Adipocyte (in vitro differentiated cells): ENCODE measurements at places on chromosomes 1 and 21.

DNA sequence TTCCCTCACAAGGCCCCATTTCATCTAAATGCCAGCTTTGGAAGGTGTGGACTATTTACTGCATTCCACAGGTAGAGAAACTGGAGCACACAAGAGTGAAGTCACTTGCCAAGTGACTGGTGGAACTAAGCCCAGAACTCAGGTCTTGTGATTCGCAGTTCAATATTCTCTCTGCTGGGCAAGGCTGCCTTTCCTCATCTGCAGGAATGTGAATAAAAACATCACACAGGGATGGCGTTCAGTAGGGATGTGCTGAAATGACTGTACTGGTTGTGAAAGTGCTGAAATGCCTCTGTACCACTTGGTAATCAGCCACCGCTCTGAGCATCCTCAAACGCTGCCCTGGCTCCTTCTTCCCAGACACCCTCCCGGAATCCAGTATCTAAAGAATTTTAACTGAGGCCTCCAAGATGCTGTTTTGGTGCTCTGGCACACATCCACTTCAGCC, 145.6 kb downstream of the HIVEP3 start:
- peak; percentile 85 for DNase-seq

DNA sequence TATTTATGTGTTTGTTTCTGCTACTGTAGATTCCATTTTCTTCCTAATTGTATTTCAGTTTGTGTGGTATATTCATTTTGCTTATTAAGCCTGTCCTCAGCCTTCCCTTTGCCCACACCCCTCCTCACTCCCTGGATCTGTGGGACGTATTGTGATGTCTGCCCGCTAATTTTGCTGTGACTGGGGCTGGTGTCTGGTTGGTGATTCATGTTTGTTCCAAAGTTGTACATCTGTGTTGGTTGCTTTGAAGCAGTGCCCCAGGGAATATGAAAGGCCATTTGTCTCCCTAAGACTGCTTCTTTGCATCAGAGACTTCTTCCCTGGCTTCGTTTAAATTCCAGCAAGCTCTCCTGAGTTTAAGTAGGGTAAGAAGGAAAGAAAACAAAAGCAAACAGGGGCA, 289.5 kb upstream of the SGIP1 start:
- no peak for DNase-seq

GRCh38 chr1:226100436-226101391, 38.2 kb downstream of the H3-3A start:
- peak; percentile 40 for DNase-seq

DNA sequence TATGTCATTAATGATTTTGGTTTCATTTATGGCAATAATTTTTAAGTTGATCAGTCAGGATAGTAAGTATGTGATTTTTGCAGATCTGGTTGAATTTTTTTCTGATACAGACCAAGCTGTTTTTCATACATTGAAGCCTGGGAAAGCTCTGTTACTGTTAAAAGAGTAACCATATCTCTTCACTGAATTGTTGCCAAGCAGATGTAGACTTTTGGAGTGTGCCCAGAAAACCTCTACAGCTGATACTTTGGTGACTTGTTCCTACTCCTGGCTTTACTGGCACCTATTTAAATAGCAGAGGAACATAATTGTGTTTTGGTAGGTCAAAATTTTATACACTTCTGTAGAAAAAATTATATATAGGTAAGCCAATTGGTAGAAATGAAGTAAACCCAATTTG, 49.4 kb downstream of the NFIA start:
- DNase-seq: peak; percentile 65

DNA sequence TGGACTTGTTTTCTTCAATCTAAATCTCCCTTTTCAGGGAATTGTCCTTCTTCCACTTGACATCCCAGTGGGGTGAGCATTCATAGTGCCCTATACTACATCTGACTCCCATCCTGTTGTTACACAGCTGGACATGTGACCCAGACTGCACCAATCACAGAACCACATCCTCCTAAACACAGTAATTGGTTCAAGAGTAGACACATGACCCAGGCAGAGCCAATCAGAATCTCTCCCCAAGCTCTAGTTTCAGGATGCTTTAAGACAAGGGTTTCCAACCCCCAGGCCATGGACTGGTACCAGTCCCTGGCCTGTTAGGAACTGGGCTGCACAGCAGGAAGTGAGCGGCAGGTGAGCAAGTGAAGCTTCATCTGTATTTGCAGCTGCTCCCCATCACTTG, 5.6 kb upstream of the DDOST start:
- DNase-seq: no peak

DNA sequence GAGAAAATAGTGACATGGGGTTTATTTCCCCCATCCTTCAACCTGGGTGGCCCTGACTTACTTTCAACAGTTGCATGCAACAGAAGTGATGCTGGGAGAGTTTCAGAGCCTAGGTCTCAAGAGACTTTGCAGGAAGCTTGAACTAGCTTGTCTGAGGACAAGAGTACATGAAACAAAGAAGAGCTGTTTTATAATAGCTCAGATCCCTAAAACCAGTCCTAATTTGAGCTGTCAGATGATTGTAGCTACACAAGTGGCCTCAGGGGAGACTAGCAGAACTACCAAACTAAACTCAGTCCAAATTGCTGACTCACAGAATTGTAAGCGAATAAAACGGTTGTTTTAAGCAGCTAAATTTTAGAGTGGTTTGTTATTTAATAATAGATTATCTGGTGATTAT, 17.1 kb downstream of the RC3H1 start:
- DNase-seq: peak; percentile 63

DNA sequence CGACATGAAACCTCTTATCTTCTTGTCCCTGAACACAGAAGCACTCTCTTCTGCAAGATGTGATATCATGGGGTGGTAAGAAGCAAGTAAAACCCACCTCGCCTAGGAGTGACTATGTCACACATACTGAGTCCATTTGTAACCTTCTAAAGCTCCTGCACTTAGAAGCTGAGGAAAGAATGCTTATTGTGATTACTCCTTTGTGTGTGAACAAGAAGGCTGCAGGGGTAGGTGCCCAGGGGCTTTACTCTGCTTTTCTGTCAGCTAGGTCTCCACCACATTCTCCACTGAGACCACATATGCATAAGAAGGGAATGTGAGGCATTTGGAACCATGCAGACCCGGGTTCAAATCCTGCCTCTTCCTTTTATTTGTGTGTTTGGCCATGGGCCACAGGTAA, 144.3 kb downstream of the DMRTA2 start:
- DNase-seq: no peak

- no peak for DNase-seq
These were observed 40.7 kb downstream of the COQ8A start for GRCh38 chr1:226980565-226981385.

DNA sequence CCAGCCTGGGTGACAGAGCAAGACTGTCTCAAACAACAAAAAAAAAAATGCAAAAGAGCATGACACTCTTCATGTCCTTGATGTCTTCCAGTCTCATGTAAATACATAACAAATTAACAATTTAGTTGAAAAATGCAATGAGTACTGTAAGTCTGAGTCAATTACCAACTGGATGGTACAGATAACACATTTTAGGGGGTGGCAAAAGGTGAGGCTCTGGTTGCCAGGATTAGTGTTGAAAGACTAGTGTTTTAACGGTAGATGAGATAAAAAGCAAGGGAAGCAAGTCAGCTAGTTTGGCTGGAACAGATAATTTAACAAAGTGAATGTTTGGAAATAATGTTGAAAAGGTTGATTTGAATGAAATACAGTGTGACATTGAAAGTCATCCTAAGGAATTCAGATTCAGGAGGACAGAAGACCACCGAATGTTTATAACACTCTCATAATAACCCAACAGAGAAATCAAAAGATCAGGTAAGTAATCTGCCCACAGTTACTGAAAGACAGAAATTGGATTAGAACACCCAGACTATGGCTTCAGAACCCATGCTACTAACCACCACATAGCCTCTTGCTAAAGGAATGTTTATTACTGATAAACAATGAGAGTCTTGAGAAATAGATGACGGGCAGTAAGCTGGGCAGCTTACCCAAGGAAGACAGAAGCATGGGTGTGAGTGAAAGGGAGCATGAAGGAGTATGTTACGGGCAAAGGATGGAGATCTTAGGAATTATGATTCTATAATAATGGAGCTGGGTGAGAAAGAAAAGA, 312.4 kb downstream of the HMCN1 start:
- no peak for DNase-seq

DNA sequence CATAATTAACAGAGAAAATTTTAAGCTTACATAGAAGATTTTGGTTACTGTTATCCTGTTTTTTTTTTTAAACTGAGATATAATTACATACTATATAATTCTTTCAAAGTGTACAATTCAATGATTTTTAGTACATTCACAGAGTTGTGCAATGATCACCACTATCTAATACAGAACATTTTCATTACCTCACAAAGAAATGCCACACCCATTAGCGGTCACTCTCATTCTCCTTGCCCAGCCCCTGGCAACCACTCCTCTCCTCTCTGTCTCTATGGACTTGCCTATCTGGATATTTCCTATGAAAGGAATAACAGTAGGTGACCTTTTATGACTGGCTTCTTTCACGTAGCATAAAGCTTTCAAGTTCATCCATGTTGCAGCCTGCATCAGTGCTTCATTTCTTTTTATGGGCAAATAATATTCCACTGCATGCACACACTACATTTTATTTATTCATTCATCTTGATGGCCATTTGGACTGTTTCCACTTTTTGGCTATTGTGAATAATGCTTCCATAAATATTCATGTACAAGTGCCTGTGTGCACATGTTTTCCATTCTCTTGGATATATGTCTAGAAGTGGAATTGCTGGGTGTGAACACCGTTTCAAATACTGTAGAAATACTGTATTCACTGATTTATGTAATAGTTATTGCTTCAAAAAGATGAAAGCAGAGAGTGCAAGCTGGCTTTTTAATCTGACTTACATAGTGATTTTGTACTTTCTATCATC, 26.5 kb downstream of the TAF5L start:
- DNase-seq: no peak

- DNase-seq: peak; percentile 49
These were observed 6.9 kb downstream of the ACKR1 start for GRCh38 chr1:159211331-159212136.

DNA sequence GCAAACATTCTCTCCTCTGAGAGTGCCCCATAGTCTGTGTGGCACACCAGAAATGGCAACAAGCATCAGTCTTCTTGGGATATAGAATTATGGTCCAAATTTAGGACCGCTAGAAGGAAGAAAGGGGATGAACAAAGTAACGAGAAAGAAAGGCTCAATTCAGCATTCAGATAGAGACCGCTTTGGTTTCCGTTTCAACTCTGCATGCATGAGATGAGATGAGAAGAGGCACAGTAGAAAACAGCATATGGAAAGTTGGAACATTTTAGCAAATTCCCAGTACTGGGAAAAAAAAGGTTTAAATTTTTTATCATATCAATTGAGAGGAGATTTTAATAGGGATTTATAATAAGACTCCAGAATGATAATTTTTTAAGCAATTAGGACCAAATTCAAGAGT, 595.5 kb upstream of the CHRM3 start:
- DNase-seq: no peak

DNA sequence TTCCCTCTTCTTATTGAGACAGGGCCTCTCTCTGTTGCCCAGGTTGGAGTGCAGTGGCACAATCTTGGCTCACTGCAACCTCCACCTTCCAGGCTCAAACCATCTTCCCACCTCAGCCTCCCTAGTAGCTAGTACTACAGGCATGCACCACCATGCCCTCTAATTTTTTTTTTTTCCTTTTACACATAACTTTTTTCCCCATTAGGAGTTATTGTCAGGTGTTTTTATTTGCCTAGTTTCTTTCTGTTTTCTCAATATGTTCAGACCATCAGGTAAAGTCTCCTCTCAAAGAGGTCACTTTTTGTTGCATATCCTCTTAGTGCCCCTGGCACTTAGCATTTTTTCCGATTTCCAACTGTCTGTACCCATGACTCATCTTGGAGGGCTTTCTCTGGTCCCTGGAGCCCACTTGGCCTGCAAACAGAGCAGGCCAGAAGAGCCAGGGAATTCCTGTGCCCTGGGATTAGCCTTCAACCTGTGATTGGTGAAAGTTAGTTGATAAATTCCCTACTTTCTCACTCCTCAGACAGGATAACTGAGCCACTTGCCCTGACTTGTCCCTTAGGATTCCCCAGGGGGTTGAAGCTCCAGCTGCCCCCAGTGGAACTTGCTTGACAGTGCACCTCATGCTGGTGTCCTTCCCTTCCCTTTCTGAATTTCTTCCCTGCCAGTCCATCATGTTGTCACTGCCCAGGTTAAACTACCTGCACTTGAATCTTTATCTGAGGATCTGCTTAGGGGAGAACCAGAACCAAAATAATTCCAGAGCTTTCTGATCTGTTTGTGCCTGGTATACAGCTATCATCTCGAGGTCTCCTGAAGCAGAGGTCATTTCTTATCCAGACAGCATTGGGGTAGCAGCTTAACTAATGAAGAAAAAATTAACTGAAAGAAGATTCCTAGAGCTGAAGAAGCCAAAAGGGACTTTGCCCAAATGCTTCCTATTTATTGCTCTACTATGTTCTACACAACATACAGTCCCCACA, 2.4 kb downstream of the NTPCR start:
- peak; percentile 55 for DNase-seq

GRCh38 chr1:147851149-147851548, 51.4 kb upstream of the GJA8 start:
- DNase-seq: no peak

DNA sequence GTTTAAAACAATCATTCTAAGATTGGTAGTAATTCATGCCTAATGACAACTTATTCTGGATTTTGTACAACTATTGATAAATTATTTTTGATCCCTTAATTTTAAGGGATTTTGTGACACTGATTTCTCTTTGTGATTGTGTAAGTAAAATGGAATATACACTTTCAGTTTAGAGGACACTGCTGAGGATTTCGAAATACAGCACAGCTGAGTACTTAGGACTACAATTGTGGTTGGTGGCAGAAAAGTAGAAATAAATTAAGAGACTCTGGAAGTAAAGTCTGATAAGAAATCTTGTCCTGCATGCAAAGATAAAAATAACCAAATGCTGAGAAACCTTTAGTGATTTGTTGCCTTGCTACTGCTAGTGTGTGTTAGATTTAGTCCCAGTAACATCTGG, 40.0 kb downstream of the TYW3 start:
- DNase-seq: peak; percentile 74

GRCh38 chr1:191142748-191143147, 665.1 kb upstream of the BRINP3 start:
- no peak for DNase-seq

- DNase-seq: no peak
These were observed 9.3 kb upstream of the PABPC4 start for GRCh38 chr1:39585933-39586332.

GRCh38 chr1:114314098-114314497, 160.4 kb upstream of the SYT6 start:
- peak; percentile 19 for DNase-seq
